ENCODE measurements at places on chromosomes 5 and 9. TPM values are rescaled to one million over a fixed set of nuclear protein-coding genes. Genes with fewer than 3 reads are reported as not detected.

The LRRC19 gene
- total RNA-seq: not detected

The MPDZ gene
- total RNA-seq: 61.2 TPM

The SLC46A2 gene
- 2.7 TPM for total RNA-seq

The CCDC69 gene
- total RNA-seq: 39.1 TPM

The NUTM2F gene
- total RNA-seq: not detected

The MEIKIN gene
- total RNA-seq: not detected

The GNA14 gene
- total RNA-seq: 8.4 TPM

The NR6A1 gene
- total RNA-seq: 4.6 TPM

The CMYA5 gene
- 5.6 TPM for total RNA-seq

The SPATA31D4 gene
- total RNA-seq: not detected

The HSD17B3 gene
- 1.4 TPM for total RNA-seq

The CTXN3 gene
- not detected for total RNA-seq

The PSAT1 gene
- 1.6 TPM for total RNA-seq

The ZNF483 gene
- 9.7 TPM for total RNA-seq

The ITK gene
- 8.2 TPM for total RNA-seq

The SPAG8 gene
- total RNA-seq: 5.7 TPM

The CTSL gene
- 94.5 TPM for total RNA-seq

The KCNIP1 gene
- total RNA-seq: not detected

The FAM221B gene
- not detected for total RNA-seq

The CNTLN gene
- 11.4 TPM for total RNA-seq

The TBC1D2 gene
- 22.3 TPM for total RNA-seq

The FGD3 gene
- 9.9 TPM for total RNA-seq

The DAPK1 gene
- 39.1 TPM for total RNA-seq

The SURF1 gene
- 66.6 TPM for total RNA-seq

The RLN2 gene
- total RNA-seq: not detected

The SOHLH1 gene
- total RNA-seq: not detected

The WNT8A gene
- total RNA-seq: not detected

The WDR38 gene
- total RNA-seq: not detected

The SPATA31E1 gene
- not detected for total RNA-seq

The SLC34A1 gene
- not detected for total RNA-seq

The ADAMTSL2 gene
- 5.5 TPM for total RNA-seq

The SEMA4D gene
- 20.2 TPM for total RNA-seq

The ITGA2 gene
- 7.2 TPM for total RNA-seq

The TMC1 gene
- not detected for total RNA-seq

The SLC12A7 gene
- total RNA-seq: 18.4 TPM

The URM1 gene
- 71.8 TPM for total RNA-seq

The ZNF608 gene
- 13.5 TPM for total RNA-seq

The COL23A1 gene
- total RNA-seq: 1.5 TPM

The HAVCR2 gene
- 16.8 TPM for total RNA-seq

The PCDHGB6 gene
- 9.5 TPM for total RNA-seq

The TRIM36 gene
- 4.6 TPM for total RNA-seq

The RIOK2 gene
- 10.4 TPM for total RNA-seq

The PPP3R2 gene
- total RNA-seq: not detected

The ENC1 gene
- 7.7 TPM for total RNA-seq

The ZNF658 gene
- 4.0 TPM for total RNA-seq

The BARX1 gene
- total RNA-seq: not detected

The GGTA1 gene
- 102 TPM for total RNA-seq
